ENCODE measurements at places on chromosomes 4 and X.

DNA sequence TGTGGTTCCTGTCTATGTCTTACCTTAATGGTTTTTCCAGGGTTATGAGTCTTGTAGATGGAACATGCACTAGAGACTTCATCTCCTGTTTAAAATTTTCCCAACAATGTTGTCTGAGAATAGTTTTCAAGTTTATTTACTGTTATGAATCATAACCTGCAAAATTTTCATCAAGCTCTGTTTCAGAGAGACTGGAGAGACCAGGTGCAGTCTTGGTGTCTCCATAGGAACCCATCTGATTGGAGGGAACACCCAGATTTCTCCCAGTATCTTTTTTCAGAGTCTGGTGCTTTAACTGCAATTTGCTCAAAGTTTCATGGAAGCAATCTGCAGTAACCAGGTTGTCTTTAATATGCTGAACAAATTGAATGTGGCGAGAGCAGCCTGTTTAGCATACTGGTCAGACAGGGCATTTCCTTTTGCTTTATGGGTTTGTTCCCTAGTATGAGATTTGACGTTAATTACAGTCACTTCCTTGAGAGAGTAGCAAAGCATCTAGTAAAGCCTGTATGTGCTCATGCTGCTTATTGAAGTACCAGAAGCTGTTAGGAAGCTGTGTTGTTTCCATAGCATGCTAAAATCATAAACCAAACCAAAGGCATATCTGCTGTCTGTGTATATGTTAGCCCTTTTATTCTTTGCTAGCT lies 18.8 kb upstream of the VSIG1 start:
- DNase-seq, result no peak

DNA sequence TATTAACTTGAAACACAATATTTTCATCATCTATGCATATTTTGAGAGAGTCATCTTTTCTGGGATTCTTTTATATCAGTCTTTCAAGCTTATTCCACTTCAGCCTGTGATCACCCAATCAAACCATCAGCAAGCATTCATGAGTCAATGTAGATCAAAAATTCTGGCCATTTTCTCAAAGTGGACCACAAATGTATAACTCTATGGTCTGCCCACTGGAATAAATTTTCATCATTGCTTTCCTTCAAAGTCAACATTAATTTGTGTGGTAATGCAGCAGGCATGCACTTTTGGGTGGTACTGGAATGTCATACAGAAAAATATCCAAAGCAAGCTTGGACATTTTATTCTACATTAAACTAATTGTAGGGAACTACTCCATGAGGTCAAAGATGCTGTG lies 1013.0 kb downstream of the STIM2 start:
- no peak for DNase-seq

DNA sequence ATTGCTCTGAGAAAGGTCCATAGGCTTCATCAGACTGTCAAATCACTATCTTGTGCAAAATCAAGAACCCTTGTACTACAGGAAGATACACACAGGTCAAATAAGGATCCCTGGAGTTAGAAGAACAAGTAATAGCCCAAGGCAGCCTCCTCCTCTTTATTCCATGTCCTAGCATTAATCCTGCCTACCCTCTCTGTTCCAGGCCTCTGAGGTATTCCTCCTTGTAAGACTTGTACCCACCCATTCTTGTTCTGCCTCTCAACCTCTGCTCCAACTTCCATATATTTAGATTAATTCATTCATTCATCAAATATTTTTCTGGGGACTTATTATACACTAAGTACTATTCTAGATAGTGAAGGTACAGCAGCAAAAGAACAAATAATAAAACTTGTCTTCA lies 10.4 kb upstream of the PLK4 start:
- DNase-seq, result no peak

- no peak for DNase-seq
Measured at GRCh38 chr4:113303315-113303714, 253.9 kb downstream of the ANK2 start.

DNA sequence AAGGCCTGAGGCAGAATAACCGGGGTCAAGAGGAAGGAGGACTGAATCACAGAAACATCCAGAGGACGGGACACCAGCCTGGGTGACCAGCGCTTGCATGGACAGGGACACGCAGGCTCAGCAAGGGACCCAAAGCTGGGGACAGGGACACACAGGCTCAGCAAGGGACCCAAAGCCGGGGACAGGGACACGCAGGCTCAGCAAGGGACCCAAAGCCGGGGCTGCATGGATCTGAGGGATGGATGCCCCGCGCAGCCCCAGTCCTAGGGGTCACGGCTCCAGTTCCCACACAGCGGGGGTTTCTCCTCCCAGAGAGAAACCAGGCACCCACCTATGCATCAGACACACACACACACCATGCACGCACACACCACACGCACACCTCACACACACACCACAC lies 32.5 kb downstream of the FAM53A start:
- no peak for DNase-seq

GRCh38 chr4:172073590-172073989 lies 260.4 kb downstream of the GALNTL6 start:
- DNase-seq, result no peak

GRCh38 chrX:40064055-40064597 lies 33.6 kb downstream of the BCOR start:
- no peak for DNase-seq

GRCh38 chr4:164572877-164573279 lies 181.1 kb upstream of the SMIM31 start:
- DNase-seq, result peak; percentile 44

DNA sequence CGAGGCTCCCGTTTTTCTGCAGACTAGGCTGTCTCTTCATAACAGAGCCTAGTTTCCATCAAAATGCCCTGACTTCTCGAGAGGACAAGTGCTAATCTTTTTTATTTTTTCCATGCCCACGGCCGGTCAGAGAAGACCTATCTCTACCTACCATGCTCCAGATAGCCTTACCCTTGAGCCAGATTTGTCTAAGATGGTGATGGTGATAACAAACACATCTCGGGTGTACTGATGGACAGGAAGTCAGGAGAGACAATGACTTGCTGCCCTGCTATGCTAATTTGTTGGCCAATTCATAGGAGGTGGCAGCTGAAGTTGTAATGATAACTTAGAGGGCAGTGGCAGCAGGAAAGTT lies 42.2 kb upstream of the NKRF start:
- no peak for DNase-seq

- DNase-seq, result peak; percentile 97
Measured at GRCh38 chr4:38667085-38667893, 3.3 kb downstream of the KLF3 start.

GRCh38 chr4:11791797-11792196 lies 363.1 kb upstream of the HS3ST1 start:
- no peak for DNase-seq

DNA sequence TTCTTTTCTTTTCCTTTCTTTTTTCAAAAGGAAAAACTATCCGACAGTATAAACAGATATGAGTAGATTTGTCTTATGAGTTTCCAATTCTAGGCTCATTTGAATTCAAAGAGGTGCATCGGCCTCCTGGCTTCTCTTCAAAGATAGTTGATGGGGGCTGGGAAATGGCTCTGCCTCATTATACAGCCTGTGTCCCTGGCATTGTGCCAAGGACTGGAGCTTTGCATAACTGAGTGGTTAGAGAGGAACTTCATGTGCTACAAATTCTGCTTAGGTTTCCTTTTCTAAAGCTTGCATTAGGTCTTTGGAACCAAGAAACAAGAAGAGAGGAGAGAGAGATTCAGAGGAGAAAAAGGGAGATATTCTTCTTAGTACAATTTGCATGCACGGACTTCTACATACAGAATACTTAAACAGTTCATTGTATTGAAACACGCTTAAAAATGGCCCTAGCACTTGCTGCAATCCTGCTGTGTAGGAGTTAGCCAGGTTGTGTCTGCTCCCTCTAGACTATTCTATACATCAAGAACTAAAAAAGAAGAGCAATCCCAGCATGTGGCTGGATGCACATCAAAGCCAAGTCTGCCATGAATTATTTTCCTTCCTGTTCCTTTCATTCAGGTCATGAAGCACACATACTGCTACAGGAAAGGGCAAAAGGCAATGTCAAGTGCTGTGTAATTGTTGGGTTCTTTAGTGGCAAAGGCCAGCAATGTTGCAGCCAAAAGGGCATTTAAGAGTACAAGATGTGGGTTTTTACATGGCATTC lies 70.9 kb downstream of the INTS12 start:
- no peak for DNase-seq

- no peak for DNase-seq
Measured at GRCh38 chr4:172168888-172169287, 355.7 kb downstream of the GALNTL6 start.

DNA sequence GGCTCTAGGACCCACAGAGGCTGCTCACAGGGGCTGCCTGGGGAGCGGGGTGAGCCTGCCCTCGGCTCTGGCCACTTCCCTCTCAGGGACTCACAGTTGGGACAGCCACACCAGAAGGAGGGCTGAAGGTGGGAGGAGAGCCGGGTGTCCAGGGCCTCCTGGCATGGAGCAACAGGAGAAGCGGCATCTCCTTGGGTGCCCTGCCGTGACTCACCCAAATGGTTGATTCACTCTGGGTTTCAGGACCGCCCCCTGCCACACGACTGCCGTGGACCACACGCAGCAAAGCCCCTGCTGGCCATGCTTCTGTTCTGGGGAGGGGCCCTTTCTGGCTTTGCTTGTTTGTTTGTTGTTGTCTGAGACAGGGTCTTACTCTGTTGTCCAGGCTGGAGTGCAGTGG lies 86.0 kb upstream of the AFAP1 start:
- DNase-seq, result no peak

DNA sequence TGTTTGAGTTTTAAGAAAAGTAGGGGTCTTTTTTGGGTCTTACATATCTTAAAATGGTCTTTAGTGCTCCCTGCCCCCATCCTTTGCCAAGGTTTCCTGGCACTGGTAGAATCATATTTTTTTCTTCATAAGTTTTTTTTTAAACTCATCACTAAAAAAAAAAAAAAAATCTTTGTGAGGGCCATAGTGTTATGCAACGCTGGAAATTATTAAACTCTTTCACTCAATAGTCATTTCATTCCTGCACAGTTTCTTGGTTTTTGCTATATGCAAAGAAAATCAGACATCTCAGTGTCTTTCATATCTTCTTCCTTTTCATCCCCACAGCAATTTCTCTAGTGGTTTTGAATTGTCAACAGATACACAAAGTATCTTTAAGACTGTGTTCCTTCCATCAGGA lies 95.6 kb downstream of the TMA16 start:
- no peak for DNase-seq

DNA sequence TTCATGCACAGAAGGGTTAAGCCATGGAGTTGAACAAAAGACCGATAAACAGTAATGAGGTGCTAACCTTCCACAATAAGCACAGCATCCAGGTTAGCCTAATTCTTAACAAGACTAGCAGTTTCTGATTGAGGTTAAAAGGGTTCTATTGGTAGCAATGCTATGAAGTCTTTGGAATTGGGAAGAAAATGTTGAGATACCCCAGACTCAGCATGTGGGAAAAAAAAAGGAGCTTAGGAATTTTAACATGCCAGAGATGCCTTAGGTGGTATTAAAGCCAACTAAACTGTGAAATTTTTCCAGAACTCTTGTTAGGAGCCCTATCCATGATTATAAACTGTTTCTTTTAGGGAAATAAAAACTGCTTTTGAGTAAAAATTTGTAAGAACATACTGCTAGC lies 391.7 kb downstream of the GABRG1 start:
- DNase-seq, result no peak

GRCh38 chr4:41514766-41515481 lies 23.0 kb upstream of the LIMCH1 start:
- DNase-seq, result no peak

- no peak for DNase-seq
Measured at GRCh38 chrX:74421036-74421739, at the start of gene SLC16A2. SLC16A2 (plus strand) TSS chrX:74421493; CDS start chrX:74421638, 145 bp downstream.

DNA sequence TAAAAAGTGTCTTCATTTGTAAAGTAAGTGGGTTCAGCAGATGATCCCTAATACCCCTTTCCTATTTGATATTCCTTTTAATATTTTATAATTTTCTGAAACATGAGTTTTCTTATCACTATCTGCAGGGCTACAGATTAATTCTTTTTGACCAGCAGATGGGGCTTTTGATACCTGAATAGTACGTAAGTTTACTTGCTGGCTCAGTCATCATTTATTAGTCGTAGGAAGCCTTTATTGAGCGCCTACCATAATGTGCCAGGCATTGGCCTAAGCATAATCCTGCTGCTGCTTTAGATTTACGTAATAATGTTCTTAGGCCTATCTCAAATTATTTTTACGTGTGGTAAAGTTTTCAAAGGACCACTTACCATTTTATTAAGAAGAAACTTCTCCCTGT lies 33.1 kb downstream of the OSTC start:
- no peak for DNase-seq

- DNase-seq, result no peak
Measured at GRCh38 chr4:185309770-185310169, 86.0 kb downstream of the LRP2BP start.

DNA sequence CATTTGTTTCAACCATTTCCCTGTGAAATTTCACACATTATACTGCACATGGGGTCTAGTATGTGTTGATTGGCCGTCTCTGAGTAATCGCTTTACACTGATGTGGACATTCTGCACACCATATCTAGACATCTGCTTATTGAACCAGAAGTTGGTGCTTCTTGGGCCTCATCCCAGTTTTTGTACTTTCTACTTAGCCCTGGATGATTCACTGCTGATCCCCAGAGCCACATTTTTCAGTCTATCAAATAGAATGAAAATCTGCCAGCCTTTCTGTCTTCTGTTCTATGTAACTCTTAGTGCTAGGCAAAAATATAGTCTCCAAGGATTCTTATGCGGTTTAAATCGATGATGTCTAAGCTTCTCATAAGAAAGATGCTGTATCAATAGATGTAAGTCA lies 40.5 kb upstream of the RELL1 start:
- peak; percentile 64 for DNase-seq

DNA sequence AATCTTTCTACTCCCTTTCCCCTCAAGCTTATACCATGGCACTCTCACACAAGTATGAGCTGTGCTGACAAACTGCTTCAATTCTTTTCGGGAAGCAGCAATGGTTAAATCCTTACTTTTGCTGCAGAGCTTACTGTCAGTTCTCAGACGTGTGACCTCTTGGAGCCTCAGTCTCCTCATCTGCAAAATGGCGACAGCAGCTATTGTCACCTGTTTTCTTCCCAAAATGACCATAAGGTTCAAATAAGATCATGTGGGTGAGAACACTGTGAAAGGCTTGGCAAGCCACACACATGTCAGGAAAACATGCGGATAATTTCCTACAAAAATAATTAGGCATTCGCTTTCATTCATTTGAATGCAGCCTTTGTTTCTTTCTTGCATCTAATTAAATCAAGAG lies 36.8 kb upstream of the IRF2 start:
- DNase-seq, result no peak

- DNase-seq, result no peak
Measured at GRCh38 chr4:169098969-169099690, 89.1 kb upstream of the CBR4 start.

DNA sequence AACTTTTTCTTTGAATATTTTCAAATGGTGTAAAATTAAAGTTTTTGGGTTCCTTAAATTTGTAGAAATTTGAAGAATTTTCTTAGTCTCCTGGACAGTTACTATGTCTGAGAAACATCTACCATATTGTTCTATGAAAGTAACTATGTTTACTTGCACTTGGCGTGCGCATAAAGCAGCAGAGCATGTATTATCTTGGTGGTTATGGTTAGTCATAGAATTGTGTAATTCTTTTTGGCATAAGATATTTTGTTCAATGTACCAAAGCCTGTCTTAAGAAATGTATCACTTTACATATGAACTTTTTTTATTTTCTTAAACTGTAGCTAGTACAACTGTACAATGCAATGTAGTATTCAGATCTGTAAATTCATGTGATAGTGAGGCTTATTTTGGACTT lies 49.2 kb downstream of the CDS1 start:
- DNase-seq, result peak; percentile 55
